ENCODE measurements at places on chromosomes 6 and 20.

DNA sequence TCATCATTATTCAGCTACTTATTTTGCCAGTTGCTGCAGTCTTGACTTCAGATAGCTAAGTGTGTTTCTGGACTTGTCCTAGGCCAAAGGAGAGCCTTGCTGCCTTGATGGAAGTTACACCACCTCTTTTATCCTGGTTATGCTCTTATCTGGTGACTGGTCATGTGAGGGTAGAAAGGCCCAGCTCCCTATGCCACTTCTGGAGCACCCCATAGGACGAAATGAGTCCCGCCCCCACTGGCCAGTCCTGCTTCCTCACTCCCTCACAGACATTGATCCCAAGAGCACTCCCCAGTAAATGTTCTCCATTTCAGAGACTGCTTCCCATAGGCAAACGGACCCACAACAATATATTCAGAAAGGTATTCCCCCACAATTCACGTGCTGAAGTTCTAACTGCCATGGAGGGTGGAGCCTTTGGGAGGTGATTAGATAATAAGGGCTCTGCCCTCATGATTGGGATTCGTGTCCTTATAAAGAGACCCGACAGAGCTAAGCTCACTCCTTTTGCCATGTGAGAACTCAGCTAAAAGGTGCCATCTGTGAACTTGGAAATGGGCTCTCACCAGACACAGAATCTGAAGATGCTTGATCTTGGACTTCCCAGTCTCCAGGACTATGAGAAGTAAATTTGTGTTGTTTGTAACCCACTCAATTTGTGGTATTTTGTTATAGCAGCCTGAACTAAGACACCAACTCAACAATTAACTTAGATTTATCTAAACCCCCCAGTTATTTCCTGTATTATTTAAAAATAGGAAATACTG is 21.5 kb upstream of the ELOVL2 start:
- no peak for DNase-seq

GRCh38 chr20:23569570-23569969 is 1.3 kb upstream of the CST9L start:
- no peak for DNase-seq

DNA sequence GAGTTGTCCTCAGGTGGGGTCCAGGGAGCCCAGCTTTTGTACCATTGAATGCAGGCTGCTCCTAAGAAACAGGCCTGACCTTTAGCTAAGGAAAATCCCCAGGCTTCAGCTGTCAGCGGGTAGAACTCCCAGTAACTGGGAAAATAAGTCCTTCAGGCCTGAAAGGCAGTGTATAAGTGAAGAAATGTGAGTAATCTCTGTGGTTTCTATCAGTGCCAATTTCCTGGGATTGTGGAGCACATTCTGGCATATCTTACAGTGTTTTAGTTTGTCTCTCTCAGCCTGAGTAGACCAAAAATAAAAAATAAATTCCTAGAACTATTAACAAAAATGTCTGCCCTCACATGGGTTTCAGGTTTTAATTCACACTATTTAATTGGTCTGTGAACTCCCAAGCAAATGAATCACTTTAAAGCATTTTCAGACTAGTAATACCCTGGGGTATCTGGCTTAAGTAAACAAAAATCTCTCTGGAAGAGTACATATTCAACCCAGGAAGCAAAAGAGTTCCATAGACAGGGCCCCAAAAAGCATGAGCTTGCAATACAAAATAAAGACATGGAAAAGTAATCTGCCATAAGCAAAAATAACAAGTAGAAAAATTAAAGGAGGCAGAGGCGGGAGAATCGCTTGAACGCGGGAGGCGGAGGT is 566.2 kb upstream of the NOX3 start:
- no peak for DNase-seq

DNA sequence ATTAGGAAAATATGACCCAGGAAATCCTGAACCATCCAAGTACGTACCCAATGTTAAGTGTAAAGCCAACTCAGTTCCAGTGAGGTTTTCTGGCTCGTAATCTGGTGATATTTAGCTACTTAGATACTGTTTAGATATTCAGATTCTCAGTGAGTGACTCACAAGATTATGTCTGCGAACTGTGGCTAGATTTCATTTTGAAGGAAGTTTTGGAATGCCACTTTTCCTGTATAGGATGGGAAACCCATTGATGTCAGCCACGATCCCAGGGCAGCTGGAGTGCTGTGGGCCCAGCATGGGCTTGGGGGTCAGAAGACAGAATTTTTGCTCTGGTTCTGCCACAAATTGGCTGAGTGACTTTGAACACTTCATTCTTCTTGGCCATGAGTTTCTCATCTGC is 76.3 kb downstream of the TMEM170B start:
- no peak for DNase-seq

GRCh38 chr20:20729563-20729962 is 17.1 kb upstream of the RALGAPA2 start:
- DNase-seq = no peak

- DNase-seq = no peak
Measured at GRCh38 chr20:56187534-56188165, 60.9 kb upstream of the MC3R start.

Data from stimulated activated naive CD8-positive, alpha-beta T cell treated with anti-CD3 and anti-CD28 coated beads, Interleukin-15, amount 100 ng/mL, for 72 hours (primary cell).